Activated CD4-positive, alpha-beta T cell treated with anti-CD3 and anti-CD28 coated beads for 24 hours (primary cell): ENCODE measurements at places on chromosomes 12 and 14.

DNA sequence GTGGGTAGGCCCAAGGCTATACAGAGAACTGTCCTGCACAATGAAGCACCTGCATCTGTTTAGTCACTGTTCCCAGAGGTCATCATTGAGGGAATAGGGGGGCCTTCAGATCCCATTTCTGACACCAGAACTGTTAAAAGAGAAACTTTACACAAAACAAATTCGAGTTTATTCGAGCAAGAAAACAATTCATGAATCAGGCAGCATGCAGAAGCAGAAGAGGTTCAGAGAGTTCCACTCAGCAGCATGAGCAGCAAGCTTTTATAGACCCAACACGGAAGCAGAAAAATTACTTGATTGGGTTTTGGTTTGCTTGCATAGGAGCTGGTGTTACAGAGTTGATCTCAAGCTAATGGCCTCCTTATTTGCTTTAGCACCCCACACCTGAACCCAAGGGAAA, 1.7 kb upstream of the SFSWAP start:
- DNase-seq = no peak

DNA sequence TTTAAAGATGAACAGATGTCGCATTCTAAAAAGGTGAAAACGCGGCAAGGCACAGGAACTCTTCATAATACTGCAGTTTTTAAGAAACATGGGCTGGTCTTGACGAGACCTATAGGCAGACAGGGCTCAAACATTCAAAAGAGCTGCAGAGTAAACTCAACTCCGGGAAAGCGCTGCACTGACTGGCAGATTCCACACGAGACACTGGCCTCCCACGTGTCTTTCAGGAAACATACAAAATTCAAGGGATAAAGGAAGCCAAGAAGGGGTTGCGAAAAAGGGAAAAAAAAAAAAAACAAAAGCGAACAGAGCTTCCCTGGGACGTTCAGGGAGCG, 614 bp upstream of the ARF6 start:
- DNase-seq = no peak

- no peak for DNase-seq
Observed at GRCh38 chr12:103762473-103762872, 78.6 kb downstream of the NT5DC3 start.

GRCh38 chr14:101733211-101733610, 28.3 kb upstream of the PPP2R5C start:
- DNase-seq = no peak

- no peak for DNase-seq
Observed at GRCh38 chr12:34294137-34294536, 271.8 kb downstream of the ALG10 start.

DNA sequence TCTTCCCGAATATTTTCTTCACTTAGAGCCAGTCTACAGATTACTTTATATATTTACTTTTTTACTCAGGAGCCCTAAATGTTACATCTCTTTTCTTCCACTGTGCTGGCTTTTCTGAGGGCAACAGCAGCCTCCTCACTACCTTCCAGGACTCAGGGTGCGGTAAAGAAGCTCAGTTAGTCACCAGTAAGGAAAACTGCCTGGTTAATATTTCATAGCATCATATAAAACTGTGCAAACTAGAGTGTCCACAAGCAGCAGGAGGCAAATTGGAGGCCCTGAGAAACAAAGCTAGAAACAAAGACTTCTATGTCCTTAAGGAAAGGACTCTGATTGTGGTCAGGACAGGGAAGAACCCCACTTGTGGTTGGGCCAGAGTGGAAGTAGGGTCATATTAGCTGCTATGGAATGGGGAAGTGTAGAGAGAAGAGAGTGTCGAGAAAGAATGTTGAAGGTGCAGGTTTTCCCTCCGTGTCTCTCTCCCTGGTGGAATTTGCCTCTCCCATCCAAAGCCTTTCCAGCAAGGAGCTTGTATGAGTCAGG, 220.1 kb downstream of the SLC15A4 start:
- DNase-seq = no peak

GRCh38 chr12:72658615-72659014, 386.4 kb downstream of the TRHDE start:
- no peak for DNase-seq

- DNase-seq = no peak
Observed at GRCh38 chr12:42090899-42091298, 53.8 kb downstream of the GXYLT1 start.

DNA sequence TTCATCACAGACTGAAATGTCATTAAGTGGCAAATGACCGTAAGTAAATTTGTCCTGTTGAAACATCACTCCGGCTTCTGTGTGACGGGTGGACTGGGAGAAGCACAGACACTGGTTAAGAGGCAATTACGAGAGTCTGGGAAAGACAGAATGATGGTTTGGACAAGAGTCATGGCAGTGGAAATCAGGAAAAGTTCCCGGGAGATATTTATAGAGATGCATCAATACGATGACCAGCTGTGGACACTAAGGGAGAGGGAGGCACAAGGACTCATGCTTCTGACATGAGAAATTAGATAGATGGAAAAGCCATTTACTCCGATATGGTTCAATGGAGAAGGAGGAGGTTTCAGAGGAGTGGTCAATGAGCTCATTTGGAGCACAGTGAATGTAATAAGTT, 27.3 kb downstream of the CKAP4 start:
- DNase-seq = no peak

DNA sequence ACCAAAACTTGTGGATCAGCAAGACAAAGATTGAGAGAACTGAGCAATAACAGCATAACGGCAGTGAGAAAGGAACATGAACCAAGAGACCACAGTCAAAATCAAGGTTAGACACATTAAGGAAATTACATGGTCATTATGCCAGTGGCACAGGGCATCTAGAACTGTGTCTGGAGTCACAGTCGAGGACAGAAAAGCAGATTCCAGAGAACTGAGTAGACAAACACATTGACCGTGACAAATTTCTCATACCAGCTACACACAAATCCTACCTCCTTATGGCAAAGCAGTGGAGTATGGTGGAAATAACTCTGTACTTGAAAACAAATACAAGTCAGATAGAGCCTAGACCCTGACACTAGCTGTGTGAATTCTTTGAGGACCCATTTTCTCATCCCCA, 367.3 kb downstream of the DUSP6 start:
- no peak for DNase-seq

DNA sequence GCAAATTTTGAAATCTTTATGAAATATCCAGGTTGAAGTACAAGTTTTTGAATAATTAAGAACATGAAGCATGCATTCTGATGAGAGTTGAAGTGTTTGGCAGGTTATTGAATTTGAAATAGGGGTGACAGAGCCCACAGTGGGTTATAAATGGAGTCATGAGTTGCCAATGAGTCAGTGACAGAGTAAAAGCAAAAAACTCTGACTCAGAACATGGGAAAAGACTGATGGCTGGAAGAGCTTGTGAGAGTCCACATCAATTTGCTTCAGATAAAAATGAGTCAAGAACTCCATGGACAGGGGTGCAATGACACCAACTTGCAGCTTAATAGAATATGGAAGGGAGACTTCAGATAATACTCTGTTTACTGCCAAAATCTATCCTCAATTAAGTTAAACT, 105.3 kb downstream of the SLC6A15 start:
- DNase-seq = no peak

DNA sequence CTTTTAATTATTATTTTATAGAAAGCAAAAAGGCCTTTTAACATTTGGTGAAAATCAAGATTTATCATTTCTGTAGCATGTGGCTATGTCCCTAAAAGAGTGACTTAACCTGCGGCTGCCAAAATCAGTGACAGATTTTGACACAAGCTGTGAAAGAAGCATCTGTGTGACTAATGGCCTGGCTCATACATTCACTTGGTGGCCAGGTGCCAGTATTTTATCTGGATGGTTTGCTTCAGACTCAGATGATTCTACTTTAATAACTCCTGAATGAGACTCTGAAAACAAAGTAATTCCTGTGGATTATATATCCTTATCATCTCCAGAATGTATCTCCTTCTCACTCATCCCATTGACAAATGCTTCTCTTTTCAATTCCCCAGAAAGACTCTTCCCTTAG, 103.0 kb downstream of the FSCB start:
- no peak for DNase-seq

- no peak for DNase-seq
Observed at GRCh38 chr12:64670019-64670418, 59.7 kb downstream of the RASSF3 start.

GRCh38 chr12:45762185-45763110, 32.9 kb downstream of the ARID2 start:
- no peak for DNase-seq
